Non-pigmented ciliary epithelial cell (primary cell): ENCODE measurements at places on chromosomes 5 and 9.

DNA sequence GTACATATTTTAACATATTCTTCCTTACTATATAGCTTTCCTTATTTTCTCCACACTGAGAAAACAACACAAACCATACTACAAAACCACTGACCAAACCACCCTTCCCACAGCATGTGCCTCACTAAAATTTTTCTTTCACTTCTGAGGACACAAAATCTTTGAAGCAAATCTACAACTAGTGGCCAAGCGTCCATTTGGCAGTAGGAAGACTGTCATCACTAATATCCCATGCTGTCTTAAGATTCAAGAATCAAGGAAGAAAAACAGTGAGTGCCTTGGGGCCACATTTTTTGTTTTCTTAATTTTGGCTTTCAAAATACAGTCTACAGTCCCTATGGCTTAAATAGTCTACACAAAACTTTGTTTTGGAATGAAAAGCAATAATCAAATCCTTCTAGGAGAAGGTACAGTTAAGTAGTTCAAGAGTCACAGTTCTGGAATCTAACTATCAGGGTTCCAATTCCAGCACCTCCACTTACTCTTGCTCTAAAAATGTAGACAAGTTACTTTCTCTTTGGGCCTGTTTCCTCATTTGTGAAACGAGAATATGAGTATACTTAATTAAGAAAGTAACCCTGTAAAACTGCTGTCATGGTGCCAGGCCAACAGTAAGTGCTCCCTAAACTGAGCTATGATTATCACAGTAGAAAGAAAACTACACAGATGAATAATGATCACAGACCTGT is 227.9 kb downstream of the BNC2 start:
- no peak for DNase-seq

- no peak for DNase-seq
These were observed 32.2 kb downstream of the GCNT4 start for GRCh38 chr5:75020016-75020656.

DNA sequence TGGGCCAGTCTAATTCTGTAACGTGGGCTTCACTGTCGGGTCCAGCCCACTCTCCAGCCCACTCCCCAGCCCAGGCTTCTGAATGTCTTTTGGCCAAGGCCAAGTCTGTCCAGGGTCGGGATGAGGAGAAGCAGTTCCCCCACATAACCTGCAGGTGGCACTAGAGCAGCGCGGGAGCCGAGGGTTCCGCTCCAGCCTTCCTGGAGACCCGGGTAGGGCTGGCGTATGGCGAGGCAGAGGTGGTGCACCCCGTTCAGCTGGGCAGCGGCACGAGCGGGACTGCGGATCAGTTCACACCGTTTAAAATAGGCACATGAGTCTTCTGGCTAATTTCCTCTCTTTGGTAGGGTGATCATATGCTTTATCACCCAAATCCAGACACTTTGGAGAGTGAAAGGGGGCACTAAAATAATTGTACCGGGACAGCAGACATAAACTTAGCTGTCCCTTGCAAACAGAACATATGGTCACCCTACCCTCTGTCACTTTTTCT is 185.9 kb downstream of the MSX2 start:
- no peak for DNase-seq

DNA sequence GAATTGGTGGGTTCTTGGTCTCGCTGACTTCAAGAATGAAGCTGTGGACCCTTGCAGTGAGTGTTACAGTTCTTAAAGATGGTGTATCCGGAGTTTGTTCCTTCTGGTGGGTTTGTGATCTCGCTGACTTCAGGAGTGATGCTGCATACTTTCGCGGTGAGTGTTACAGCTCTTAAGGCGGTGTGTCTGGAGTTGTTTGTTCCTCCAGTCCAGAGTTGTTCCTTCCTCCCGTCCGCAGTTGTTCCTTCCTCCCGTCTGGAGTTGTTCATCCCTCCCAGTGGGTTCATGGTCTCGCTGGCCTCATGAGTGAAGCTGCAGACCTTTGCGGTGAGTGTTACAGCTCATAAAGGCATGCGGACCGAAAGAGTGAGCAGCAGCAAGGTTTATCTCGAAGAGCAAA is 159.6 kb upstream of the ADAMTSL1 start:
- DNase-seq, result no peak

DNA sequence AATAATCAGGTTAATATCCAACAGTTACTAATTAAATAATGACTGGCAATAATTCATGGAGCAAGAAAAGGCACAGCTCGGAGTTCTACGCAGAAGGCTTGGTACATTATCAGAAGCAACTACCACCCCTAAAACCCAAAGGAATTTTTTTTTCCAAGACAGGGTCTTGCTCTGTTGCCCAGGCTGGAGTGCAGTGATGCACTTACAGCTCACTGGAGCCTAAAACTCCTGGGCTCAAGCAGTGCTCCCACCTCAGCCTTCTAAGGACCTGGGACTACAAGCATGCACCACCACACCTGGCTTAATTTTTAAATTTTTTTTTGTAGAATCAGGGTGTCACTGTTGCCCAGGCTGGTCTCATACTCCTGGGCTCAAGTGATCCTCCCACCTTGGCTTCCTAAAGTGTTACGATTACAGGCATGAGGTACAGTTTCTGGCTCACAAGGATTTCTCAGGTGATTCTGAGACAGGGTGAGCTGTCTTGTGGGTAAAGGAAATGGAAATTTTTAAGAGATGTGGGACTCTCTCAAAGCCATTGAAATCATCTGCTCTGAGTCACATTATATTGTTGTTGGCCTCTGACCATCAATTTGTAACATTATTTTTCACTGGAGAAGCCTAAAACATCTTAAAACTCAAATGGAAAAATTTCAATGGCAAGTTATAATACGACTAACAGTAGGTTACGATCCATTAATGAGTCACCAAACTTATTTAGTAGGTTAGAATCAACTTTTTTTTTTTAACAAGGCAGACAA is 19.7 kb upstream of the HSDL2 start:
- no peak for DNase-seq

DNA sequence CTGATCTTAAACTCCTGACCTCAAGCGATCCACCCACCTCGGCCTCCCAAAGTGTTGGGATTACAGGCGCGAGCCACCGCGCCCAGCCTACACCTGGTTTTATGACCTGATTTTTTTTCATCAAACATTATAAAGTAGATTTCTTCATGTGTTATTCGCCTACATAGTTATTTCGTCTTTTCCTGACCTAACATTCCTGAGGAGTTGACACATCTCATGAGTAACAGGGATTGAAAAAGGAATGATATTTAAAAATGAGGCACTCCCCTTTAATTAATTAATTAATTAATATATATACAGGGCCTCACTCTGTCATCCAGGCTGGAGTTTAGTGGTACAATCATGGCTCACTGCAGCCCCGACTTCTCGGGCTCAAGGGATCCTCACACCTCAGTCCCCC is 20.2 kb upstream of the MTMR12 start:
- no peak for DNase-seq

- DNase-seq, result no peak
These were observed 23.3 kb downstream of the TRIO start for GRCh38 chr5:14166437-14166836.

DNA sequence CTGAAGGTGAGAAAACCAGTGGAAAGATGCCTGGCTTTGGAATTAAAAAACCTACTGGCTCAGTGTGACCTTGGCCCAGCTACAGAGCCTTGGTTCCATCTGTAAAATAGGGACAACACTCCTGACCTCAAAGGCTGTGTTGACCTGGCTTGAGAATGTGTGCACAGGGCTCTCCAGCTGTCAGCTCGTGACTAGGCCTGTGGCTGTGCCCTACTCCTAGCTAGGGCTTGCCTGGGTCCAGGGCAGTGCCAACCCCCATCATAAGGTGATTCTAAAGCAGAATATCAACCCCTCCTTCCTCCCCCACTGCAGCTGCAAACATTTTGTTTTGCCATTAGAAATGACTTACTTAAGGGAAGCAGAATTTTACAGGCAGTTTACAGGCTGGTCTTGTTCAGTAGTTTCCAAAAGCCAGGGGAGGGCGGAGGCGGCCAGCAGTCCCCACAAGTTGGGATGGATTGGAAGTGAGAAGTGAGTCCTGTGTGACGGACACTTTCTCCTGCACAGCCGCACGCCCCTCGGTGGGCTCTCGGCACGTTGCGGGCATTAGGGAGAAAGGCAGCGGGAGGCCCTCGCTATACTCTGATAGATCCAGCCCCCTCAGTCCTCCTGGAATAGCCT is 7.3 kb downstream of the PITX1 start:
- no peak for DNase-seq

DNA sequence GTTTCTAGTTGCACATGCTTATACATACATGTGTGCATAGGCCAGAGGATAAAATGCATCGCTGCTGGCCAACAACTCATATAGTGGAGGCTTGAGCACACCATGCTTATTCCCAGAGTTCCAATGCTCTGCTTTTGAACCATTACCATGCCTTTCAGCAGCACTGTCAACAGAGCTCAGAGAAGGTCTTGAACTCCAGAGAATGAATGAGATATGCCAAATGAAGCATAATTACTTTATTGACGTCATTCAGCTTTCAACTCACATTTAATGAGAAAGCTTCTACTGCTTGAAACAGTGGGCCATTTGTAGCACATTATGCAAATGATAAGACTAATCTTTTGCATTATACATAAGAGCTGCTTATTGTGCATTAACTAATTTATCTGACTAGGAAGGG is 765.3 kb upstream of the GRAMD2B start:
- DNase-seq, result no peak

DNA sequence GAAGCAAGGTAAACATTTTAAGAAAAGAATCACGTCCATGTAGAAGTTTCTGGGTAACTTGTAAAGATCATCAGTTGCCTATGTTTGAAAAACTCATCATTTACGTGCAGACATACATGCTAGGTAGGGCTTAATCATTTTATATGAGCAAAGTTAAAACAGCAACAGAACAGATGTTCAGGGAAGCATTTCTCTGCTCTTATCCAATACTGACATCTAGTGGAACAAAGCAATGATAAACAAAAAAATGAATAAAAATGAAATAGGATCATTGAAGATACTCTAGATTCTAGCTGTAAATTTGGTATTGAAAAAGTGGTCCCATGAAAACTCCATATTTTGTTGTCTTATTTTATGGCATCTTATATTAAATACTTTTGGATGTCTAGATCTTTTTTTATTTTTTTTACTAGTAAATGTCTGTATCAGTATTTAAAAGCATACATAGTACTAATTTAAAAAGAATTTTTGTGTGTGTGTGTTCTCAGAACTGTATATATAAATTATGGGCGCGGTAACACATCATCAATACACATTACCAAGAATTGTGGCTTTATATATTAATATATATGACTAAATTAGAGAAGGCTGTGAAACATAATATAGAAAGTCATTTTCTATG is 1050.2 kb downstream of the CDH12 start:
- DNase-seq, result no peak

GRCh38 chr9:87713278-87713987 is 12.5 kb upstream of the CTSL start:
- peak; percentile 96 for DNase-seq

DNA sequence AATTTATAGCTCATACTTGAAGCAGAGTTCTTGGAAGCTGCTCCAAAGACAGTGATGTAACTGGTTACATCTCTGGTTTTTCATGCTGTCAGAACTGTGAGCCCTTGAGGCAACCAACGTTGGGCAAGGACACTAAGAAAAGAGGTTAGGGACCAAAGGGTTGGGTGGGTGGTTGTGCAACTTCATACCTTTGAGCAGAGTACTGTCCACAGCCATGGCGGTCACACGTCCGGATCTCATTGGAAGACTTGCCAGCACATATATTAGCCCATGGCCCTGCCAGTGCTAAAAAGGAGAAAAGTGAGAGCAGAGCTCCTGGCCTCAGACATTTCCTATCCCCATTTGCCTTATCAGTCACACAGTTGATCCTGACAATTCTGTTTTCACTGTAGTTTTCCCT is 2.1 kb downstream of the LECT2 start:
- no peak for DNase-seq

DNA sequence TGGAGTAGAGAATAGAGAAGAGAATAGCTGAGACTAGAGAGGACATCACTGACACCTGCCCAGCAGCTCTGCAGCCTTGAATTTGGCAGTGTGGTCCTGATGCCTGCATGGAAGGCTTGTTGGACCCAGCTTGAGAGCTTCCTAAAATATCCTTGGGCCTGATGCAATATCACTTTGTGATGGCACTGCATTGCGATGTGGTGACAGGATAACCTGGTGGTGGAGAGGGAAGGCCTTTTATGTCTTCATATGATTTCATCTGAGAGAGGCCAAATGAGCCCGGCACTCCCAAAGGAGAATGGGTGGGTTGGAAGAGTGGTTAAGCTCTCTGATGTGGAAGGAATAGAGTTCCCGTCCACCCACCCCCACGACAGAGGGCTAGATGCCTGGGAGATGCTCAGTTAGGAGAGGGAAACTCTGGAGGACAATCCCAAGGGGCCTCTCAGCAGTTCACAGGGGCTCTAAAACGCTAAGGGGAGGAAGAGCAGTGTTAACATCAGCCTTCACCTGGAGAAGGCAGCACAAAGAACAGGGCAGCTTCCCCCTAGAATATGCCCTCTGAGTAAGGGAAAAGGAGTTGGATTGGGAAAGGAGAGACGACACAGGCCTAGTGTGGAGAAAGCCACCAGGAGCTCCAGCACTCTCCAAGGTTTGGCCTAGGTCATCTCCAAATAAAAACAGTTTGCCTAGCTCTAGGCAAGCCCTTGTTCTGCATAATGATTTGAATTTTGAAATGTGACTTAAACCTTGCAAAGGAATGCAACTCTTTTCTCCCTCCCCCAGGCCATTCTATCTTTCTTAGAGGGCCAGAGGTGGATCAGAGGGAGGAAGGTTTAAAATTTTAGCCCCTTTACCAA is 99.8 kb upstream of the SSBP2 start:
- DNase-seq, result no peak

DNA sequence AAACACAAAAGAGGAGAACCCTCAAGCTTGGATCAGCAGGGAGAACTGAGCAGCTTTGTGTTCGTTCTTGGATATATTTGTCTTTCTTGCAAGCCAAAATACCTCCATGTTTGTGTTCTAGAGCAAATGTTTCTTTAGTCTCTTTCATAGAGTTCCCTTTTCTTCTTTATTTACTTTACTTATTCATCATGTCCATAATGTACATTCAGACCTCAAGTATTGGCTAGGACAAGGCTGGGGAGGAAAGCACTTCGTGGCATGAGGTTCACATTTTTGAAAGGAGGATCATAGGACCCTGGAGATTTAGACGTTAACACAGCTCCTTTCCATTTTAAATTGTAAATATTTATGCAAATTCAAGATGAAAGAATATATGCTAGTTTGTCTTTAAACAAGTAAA is 590.2 kb upstream of the MEF2C start:
- peak; percentile 3 for DNase-seq

- DNase-seq, result no peak
These were observed 42.9 kb upstream of the APBA1 start for GRCh38 chr9:69715096-69715495.

DNA sequence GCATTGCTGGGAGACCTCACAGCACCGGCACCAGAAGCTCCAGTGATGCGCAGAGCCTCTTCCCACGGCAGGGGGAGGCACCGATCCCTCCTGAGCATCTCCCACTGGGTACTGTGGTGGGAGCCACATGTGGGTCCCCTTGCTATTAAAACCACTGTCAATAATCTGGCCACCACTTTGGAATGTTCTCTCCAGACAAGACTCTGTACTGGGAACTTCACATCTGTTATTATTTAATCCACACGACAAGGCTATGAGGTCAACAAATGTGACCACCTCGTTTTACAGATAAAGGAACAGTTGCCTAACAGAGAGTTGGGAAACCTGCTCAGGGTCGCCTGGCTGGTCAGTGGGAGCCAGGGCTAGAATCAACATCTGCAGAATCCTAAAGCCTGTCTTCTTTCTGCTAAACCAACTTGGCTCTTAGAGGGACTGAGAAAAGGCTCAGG is 72.7 kb downstream of the EPB41L4B start:
- no peak for DNase-seq

GRCh38 chr5:102578362-102578761 is 79.6 kb upstream of the SLCO6A1 start:
- DNase-seq, result no peak
